ENCODE measurements at places on chromosomes 3 and 15. TPM values are rescaled to one million over a fixed set of nuclear protein-coding genes. Genes with fewer than 3 reads are reported as not detected.

Gene PDIA5
- total RNA-seq: 63.5 TPM

Gene FRMD4B
- total RNA-seq: 28.6 TPM

Gene ATP13A5
- not detected for total RNA-seq

Gene BFSP2
- not detected for total RNA-seq

Gene P2RY14
- total RNA-seq: 1.7 TPM
